ENCODE measurements at places on chromosomes 3 and 15. TPM values are rescaled to one million over a fixed set of nuclear protein-coding genes. Genes with fewer than 3 reads are reported as not detected.

The SNAP23 gene
- total RNA-seq = 70.7 TPM

The ROBO1 gene
- 47.8 TPM for total RNA-seq

The TNFSF10 gene
- 2.7 TPM for total RNA-seq

The CILP gene
- under 0.01 TPM for total RNA-seq

The WDR6 gene
- 59.0 TPM for total RNA-seq

The SH2D7 gene
- total RNA-seq = not detected

The RTP1 gene
- total RNA-seq = not detected

The CMSS1 gene
- total RNA-seq = 16.4 TPM

The SMCO1 gene
- not detected for total RNA-seq

The PLSCR5 gene
- not detected for total RNA-seq

The PCOLCE2 gene
- total RNA-seq = 2.6 TPM

The LHFPL4 gene
- not detected for total RNA-seq

The LINGO1 gene
- not detected for total RNA-seq

The CCDC54 gene
- not detected for total RNA-seq

The CPN2 gene
- total RNA-seq = not detected

The IL17RB gene
- not detected for total RNA-seq

The CCRL2 gene
- 0.39 TPM for total RNA-seq

The HRG gene
- not detected for total RNA-seq

The RHOV gene
- not detected for total RNA-seq

The MRPL46 gene
- total RNA-seq = 24.7 TPM

The PTX3 gene
- total RNA-seq = 417 TPM

The SLC15A2 gene
- under 0.01 TPM for total RNA-seq

The SSUH2 gene
- total RNA-seq = not detected

The TRH gene
- total RNA-seq = not detected

The IL16 gene
- total RNA-seq = 2.7 TPM

The EAF2 gene
- total RNA-seq = 1.6 TPM

The RASGRP1 gene
- total RNA-seq = 0.52 TPM

The HGD gene
- 0.13 TPM for total RNA-seq

The MME gene
- 96.5 TPM for total RNA-seq

The SERPINI1 gene
- total RNA-seq = 1.6 TPM

The TRPM1 gene
- not detected for total RNA-seq

The SUCNR1 gene
- total RNA-seq = 0.16 TPM

The MEIS2 gene
- 30.7 TPM for total RNA-seq

The SLC28A2 gene
- total RNA-seq = not detected

The ONECUT1 gene
- not detected for total RNA-seq

The SCAPER gene
- total RNA-seq = 6.7 TPM

The HESX1 gene
- not detected for total RNA-seq

The FOXL2 gene
- total RNA-seq = 1.4 TPM

The PDZRN3 gene
- total RNA-seq = 33.1 TPM

The KBTBD12 gene
- not detected for total RNA-seq

The PRSS50 gene
- not detected for total RNA-seq

The PAK6 gene
- not detected for total RNA-seq

The C2CD4A gene
- total RNA-seq = not detected

The RARRES1 gene
- 88.2 TPM for total RNA-seq

The KNSTRN gene
- 32.6 TPM for total RNA-seq

The HEXA gene
- total RNA-seq = 148 TPM

The IL5RA gene
- not detected for total RNA-seq

The BTD gene
- 15.3 TPM for total RNA-seq

The ALDH1L1 gene
- total RNA-seq = not detected

Measured in epithelial cell of alveolus of lung (primary cell).